ENCODE measurements at places on chromosomes 6 and 20. TPM values are rescaled to one million over a fixed set of nuclear protein-coding genes. Genes with fewer than 3 reads are reported as not detected.

DNA sequence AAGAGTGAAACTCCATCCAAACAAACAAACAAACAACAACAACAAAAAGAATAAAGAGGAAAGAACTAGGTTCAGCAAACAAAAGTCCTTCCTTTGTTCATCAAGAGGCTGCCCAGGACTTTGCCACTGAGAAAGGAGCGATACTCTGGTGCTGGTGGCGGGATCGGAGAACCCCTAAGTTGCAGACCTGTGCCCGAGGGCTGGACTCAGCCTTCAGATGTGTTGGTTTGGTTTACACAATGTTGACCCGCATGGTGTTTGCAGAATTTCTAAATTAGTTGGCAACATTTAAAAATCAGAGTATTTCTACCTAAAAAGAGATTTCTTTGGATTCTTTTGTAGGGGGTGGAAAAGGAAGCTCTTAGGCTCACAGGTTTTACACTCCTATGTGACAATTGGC is 42.5 kb downstream of the TRAM2 start:
- no peak for DNase-seq

Gene VSTM2L
- 6.9 TPM for total RNA-seq

- DNase-seq, result no peak
Measured at GRCh38 chr6:56345376-56345995, 98.1 kb upstream of the COL21A1 start.

DNA sequence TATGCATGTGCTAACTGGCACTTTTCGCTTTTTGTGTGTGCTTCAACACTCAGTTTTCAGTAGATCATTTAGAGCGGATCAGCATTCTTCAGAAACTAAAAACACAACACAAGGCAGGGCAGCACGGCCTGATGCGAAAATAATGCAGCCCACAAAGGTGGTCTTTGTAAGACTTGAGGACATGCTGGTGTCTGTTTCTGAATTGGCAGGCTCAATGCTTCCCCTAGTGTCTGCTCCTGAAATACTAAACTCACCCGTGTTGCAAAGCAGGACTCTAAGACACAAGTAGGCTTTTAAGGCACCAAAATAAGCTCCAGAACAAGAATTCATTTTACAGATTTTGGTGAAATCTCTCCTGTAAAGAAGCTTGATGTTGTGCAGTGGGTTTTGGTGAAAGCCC is 676.5 kb downstream of the TENT5A start:
- DNase-seq, result no peak

GRCh38 chr6:7750197-7750596 is 24.3 kb downstream of the BMP6 start:
- no peak for DNase-seq

- no peak for DNase-seq
Measured at GRCh38 chr6:153511896-153512496, 380.9 kb upstream of the RGS17 start.

GRCh38 chr6:43634702-43635303 is 837 bp upstream of the MAD2L1BP start:
- DNase-seq, result no peak

GRCh38 chr20:24116611-24117010 is 128.0 kb upstream of the GGTLC1 start:
- no peak for DNase-seq

DNA sequence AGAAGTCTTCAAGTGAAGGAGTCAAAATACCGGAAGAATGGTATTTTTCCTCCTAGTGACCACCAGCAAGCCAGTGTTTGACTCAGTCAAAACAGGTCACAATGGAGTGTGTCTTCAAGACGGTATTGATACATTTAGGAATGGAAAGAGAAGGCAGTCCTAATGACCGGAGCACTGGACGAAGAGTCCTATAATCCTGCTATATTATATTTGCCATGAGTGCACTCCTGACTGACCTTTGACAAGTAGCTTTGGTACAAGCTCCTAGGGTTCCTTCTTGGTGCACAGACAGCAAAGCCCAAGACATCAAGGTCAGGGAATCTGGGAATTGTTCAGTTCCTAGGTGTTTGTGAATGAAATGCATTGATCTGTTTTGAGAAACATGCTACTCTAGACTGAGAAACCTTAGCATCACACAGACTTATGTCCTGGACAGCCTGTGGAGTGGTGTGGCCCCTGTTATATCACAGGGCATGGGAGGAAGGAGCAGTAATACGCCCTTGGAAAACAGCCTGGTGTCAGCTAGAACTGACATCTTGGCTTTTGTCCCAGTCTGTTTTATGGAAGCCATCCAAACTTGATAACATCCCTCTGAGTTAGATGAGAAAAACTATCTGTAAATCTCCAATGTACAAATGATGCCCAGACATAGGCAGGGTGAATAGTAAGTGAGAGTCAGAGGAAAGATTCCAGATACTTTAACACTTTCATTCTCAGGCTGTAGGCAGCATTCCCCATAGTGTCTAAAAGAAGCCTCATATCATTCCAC is 18.5 kb downstream of the NOX3 start:
- no peak for DNase-seq

Gene SLA2
- 0.46 TPM for total RNA-seq

GRCh38 chr6:14965424-14966075 is 280.3 kb upstream of the JARID2 start:
- no peak for DNase-seq

DNA sequence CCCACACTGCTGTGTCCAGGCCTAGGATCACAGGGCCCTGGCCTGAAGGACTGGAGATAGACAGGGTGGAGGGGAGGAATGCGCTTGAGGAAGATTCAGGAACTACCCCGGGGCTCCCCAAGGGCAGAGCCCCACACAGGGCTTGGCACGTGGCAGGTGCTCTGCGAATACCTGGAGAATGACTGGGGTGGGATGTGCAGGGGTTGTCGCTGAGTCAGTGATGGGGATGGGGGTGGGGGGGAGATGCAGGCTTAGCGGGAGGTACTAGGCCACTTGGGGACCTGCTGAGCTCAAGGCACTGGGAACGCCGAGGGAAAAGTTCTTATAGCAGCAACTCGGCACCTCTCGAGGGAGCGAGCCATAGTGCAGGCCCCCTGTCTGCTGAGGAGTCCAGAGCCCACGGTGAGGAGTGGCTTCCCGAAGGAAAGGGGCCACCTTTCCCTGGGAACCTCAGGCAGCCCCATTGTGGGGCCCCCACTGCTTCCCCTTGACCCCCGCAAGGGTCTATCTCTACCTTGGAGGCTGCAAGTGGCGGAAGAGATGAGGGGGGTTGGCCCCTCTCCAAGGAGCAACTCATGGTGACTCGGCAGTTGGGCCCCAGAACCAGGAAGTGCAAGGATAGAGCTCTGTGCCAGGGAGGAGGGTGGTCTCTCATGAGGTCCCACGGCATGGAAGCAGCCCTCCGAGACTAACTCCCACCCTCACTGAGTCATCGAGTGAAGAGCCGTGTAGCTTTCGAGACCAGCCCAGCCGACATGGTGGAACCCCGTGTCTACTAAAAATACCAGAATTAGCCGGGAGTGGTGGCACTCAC is 33.1 kb downstream of the SRC start:
- peak; percentile 82 for DNase-seq
